ENCODE measurements at places on chromosomes 4 and X.

DNA sequence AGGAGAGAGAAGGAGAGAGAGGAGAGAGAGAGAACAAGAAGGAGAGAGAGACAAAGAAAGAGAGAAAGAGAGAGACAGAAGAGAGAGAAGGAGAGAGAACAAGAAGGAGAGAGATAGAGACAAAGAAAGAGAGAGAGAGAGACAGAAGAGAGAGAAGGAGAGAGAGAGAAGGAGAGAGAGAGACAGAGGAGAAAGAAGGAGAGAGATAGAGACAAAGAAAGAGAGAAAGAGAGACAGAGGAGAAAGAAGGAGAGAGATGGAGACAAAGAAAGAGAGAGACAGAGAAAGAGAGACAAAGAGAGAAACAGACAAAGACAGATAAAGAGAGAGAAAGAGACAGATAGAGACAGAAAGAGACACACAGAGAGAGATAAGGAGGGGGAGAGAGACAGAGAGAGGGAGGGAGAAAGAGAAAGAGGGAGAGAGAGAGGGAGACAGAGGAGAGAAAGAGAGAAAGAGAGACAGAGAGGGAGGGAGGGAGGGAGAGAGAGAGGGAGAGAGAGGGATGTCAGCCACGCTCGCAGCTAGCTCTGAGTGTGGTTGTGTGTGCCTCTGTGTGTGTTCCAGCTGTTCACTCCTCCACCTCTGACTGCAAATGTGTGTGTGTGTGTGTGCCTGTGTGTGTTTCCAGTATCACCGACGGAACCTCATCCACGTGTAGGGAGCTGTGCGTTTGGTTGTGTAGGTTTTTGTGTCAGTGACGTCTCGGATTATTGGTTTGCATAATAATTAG lies 105.8 kb downstream of the CRLF2 start:
- DNase-seq, result no peak

DNA sequence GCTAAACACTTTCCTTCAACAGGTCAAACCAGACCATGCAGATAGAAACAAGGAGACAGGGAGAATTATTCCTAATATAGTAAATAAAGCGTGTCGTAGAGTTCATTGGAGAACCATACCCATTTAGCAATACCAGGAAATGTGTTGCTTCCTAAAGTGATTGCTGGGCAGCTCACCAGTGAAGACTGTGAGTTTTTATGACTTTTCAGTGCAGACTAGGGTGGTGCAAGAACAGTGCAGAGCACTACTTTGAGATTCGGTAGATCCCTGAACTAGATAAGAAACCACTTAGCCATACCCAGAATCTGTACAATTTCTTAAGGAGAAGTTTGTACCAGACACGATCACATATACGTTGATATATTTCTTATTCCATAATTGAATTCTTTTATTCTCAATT lies 87.4 kb downstream of the EMCN start:
- no peak for DNase-seq

GRCh38 chrX:38347136-38347535 lies 5.3 kb upstream of the OTC start:
- DNase-seq, result no peak

GRCh38 chr4:139084804-139085093 lies 69.2 kb downstream of the NOCT start:
- no peak for DNase-seq

DNA sequence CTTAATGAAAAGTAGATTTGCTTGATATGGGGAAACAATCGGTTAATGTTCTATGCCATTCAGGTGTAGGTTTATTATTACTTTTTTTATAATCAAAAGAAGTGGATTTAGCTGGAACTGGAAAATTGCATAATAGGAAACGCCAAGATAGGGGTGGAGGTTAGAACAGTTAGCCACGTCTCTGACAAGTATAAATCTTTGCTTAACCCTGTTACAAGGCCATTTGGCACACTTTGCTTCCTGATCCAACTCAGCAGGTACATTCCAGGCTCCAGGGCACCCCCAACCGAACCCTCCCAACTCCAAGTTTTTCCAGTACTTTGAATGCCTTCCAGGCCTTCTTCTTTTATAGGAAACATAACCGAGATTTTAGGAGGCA lies 50.6 kb upstream of the ACSL4 start:
- no peak for DNase-seq

DNA sequence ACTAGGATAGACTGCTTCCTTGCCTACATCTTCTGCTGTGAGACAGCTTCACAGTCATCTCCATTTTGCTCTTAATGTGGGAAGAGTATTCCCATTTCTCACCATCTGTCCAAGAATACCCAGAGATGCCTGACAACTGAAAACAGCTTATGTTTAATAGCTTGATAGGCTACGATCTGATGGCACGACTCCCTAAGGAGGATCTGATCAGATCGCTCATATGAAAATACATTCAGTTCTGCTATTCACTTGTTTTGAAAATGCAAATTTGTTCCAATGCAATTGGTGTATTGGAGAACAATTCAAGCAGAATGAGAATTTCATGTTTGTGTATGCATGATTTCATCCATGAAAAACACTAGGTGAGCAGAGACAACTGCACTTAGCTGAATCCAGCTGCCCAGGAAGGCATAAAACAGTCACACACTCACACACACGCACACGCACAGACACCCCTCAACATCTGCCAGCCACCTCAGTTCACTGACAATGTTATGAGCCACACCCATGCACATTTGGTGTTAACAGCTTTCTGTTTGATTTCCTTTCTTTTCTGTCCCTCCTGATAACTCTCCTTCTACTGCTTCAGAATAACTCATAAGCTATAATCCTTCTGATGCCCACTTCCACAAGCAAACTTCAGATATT lies 29.6 kb downstream of the TRIML1 start:
- DNase-seq, result no peak

DNA sequence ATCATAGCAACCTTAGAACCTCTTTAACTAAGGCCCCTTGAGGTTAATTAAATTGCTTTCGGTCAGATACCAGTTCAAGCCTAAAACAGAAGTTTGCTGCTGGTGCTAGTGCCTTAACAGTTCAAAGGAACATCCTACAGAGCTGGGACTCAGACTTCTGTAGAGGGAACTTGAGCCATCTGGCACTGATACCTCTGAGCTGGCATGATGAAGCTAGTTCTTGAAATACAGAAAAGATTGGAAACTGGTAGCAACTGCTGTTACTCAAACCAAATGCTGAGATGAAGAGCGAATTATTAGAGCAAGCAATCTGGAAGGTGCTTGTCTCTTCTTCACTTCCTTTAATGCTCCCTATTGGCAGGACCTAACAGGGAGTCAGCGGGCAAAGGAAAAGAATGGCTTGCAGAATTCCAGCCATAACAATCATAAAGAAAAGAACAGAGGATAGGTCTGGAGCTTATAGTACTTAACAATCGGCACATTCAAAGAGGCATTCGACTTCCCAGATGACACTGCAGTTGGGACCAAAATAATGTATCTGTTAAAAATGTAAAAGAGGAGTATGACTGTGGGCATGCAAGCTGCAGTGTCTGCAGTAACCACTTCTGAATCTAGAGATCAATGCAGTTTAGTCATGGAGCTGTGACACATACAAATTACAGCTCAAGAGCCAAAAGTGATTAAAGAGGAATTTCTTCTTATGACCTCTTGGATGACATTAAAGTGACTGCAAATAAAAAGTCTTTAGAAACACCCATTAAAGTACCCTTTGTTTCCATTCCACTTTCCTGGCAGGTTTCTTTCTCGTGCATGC lies 298.9 kb downstream of the PDGFC start:
- no peak for DNase-seq

- DNase-seq, result no peak
These were observed 3.7 kb downstream of the NDST3 start for GRCh38 chr4:118037955-118038354.

DNA sequence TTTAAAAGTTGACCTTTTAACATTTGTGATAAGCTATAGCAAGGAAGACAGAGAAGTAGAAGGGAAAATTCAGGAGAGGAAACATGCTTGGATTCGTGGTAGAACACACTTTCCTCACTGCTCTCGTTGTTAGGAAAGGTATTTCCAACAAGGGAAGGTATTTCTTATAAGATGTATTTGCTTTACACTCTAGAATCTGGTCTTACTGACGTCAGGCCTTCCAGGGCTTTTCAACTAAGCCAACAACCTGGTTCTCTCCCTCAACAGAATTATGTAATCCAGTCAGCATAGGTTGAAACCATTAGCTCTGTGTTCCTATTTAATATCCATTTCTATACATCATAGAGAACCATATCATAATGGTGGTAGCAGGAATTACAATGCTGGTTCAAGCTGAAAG lies 241.9 kb downstream of the SLC39A8 start:
- DNase-seq, result no peak

DNA sequence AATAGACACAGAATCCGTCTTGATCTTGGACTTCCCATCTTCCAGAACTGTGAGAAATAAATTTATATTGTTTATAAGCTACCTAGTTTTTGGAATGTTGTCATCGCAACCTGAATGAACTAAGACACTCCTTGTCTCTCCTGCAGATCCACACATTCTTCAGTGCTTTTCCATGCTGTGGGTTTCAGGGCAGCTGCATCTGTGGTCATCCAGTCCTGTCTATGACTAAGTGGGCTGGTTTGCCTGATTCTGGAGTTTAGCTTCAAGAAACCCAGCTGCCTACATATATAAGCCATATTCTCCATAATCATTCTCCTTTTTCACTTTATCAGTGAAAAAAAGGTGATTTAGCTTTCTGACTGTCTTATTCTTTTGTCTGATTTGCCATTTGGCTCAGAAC lies 170.3 kb upstream of the KIT start:
- DNase-seq, result no peak

DNA sequence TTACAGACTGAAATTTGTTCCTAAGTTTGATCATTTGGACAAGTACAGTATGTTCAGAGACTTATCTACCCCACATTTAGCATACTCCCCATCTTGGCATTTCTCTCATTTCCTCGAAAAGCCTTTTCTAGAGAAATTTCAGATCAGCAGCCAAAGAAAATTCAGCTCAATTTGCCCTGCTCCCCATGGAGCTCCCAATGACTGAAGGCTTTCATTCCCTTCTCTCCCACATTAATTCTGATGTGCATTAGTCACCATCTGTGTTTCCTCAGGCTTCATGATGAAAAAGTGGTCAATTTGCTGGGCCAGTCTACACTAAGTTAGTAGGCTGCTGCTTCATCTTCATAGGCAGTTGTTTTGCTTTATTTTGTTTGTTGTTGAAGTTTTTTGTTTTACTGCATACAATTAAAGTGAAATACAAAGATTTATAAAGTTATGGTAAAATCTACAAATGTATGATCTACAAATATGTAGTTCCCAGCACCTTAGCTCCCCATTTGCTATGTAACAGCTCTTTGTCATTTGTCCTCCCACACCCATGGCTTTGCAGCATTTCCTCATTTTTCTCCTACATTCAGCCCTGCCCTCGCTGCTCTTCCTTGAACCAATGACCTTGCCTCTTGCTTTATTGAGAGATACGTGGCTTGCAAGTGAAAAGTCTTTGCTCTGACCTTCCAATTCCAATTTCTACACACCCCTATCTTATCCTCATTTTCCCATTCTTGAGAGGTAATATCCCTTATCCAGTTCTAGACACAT lies 193.9 kb downstream of the ANAPC10 start:
- no peak for DNase-seq

GRCh38 chr4:161762796-161763195 lies 401.0 kb downstream of the FSTL5 start:
- no peak for DNase-seq

- no peak for DNase-seq
These were observed 22.4 kb downstream of the AFF1 start for GRCh38 chr4:86957215-86957614.

- DNase-seq, result no peak
These were observed 173.7 kb downstream of the VSIG4 start for GRCh38 chrX:65866146-65866545.

DNA sequence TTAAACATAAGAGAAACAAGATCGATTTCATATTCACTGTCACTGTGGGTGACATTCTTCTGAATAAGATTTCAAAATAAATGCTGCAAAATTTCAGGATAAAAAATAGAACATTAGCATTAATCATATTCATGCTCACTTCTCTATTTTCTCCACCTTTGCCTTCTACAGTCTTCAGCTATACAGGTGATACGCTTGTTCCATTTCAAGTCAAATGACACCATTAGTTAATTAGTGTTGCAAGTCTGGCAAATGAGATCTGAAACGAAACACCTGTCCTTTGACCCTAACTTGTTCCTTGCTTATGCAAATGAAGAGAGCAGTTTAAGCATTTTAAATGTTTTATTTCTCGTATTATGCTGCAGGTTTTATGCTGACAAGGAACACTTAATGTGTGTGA lies 667.5 kb upstream of the MAGEB2 start:
- no peak for DNase-seq

DNA sequence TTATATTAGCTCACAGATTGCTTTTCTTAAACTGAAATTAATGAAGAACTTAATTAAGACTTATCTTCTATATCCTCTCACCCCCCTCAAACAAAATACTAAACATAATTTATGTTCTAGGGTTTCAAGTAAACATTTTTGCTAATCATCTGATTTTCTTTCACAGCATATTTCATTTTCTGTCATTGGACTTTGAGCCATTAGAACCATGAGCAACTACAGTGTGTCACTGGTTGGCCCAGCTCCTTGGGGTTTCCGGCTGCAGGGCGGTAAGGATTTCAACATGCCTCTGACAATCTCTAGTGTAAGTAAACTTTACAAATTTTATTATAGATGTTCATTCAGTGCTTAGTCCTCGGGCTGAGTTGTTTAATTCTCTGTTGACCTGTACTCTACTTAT lies 3.3 kb downstream of the PDLIM5 start:
- peak; percentile 88 for DNase-seq

- no peak for DNase-seq
These were observed 7.4 kb downstream of the NPNT start for GRCh38 chr4:105902550-105903262.

- DNase-seq, result no peak
These were observed 73.1 kb downstream of the PHEX start for GRCh38 chrX:22105231-22105630.

DNA sequence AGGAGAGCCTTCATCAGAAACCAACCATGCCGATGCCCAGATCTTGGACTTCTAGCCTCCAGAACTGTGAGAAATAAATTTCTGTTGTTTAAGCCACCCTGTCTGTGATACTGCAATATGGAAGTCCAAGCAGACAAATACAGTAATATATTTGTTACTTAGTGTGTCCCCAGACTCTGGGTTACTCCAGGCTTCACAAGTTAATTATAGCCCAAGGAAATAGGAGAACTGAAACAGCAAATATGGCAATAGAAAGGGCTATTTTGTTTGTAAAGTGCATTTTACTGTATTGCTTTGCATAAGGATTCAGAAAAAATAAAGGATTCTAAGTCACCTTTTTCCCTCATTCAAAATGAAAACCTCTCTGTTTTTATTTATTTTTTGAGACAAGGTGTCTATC lies 15.7 kb downstream of the TIGD4 start:
- no peak for DNase-seq

DNA sequence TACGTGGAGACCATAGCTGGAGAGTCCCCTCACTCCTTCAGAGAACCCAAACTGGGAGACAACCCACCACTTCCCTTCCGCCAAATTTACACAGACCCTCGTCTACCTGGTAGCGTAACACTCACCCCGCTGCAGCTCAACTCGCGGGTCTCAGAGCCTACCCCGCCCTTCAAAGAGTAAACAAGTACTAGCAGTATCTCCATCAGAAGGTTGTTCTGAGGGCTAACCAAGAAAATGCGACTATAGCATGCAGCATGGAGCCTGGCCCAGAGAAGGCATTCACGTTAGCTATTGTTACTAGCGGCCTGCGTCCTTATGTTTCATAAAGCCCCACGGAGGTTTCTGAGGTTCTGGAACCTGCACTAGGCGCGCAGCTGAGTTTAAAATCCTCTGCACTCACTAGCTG lies 531 bp upstream of the MANBA start:
- no peak for DNase-seq
